HFFc6 (cell line): ENCODE measurements at places on chromosomes 7 and 10.
A peak's percentile ranks its signal among the peaks of the same experiment; 100 is the strongest.

DNA sequence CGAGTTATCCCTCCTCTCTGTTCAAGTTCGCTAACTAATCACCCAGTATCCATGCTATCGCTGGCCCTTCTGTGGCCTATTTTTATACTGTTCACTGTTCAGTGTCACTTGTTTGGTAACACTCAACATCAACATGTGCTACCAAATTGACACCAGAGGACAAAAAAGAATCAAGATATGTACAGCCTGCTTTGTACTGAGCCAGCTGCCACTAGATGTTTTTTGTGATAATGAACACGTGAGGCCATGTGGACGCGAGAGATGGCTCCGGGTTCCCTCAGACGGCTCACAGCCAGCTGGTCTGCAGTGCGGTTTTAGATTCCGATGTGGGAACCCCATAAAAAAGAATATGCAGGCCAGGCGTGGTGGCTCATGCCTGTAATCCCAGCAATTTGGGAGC is 21.2 kb downstream of the CAV1 start:
- DNase-seq = peak; percentile 89

DNA sequence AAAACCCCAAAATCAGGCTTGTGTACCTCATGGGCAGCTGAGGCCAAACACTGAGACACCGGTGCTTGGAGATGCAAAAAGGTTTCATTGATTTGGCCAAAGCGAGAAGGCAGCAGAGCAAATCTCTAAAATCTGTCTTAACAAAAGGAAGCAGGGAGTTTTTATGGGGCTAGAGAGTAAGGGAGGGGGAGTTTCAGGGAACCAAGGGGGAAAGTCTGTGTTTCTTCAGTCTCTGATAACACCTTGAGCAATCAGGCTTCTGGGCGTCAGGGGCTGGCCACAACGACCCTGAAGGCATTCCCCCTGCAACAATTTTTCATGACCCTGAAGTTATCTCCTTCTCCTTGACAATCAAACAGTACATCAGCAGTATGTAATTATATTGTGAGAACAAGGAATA is 2.7 kb upstream of the ZNF786 start:
- DNase-seq = no peak

DNA sequence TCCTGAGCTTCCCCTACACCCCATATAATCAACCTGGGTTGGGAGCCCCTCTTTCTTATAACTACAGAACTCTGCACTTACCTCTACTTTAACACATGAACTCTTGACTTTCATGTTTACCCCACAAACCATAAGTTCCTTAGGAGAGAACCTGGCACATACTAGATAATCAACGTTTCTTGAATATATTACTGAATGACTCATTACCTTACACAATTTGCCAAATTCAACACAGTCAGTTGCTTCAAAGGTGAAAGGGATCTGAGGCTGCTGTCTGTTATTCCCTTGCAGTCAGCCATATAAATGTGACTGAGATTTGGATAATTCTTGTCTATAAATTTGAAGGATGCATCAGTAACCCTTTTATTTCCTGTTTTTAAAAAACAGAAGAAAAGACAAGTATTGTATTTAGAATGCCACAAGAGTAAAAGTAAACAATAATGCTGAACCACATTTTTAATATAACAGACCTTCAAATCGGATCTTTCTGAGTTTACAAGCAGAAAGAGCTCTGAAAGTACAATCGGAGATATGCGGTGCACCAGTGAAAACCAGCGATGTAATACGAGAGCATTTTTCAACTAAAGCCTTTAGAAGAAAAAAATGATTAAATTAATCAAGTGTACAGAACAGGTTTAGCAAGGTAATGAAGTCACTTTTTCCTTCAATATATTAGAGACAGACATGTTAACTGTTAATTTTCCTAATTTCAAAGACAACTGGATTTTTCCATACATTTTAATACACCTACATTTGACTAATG is 29.5 kb upstream of the LRRC17 start:
- peak; percentile 28 for DNase-seq

- no peak for DNase-seq
Measured at GRCh38 chr10:22615819-22616499, 98.4 kb downstream of the PIP4K2A start.

- DNase-seq = no peak
Measured at GRCh38 chr7:123230147-123230546, 30.4 kb upstream of the SLC13A1 start.

GRCh38 chr10:110783509-110784107 is 88.1 kb upstream of the PDCD4 start:
- no peak for DNase-seq

- peak; percentile 41 for DNase-seq
Measured at GRCh38 chr10:31771331-31771831, 157.2 kb downstream of the ARHGAP12 start.

- no peak for DNase-seq
Measured at GRCh38 chr7:29502133-29502532, 61.5 kb upstream of the PRR15 start.
